ENCODE measurements at places on chromosomes 2 and 18.

DNA sequence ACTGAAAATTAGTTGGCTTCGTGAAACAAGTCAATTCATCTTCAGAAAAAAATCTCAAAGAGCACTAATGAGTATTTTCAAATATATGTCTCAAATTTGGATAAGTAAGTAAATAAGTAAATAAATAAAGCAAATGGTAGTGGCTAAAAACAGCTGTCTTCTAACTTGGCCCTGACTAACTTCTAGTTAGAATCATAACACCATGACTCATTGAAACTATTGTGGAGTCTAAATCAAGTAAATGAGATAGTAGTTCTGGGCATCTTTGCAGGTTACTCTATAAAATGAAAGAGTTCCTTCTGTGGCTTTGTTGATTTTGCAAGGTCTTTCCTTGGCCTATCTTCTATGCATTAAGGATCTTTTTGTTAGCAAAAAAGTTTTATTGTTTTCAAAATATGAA lies 110.7 kb downstream of the SLC8A1 start:
- no peak for DNase-seq

GRCh38 chr2:225999692-226000091 lies 600.2 kb downstream of the NYAP2 start:
- no peak for DNase-seq

DNA sequence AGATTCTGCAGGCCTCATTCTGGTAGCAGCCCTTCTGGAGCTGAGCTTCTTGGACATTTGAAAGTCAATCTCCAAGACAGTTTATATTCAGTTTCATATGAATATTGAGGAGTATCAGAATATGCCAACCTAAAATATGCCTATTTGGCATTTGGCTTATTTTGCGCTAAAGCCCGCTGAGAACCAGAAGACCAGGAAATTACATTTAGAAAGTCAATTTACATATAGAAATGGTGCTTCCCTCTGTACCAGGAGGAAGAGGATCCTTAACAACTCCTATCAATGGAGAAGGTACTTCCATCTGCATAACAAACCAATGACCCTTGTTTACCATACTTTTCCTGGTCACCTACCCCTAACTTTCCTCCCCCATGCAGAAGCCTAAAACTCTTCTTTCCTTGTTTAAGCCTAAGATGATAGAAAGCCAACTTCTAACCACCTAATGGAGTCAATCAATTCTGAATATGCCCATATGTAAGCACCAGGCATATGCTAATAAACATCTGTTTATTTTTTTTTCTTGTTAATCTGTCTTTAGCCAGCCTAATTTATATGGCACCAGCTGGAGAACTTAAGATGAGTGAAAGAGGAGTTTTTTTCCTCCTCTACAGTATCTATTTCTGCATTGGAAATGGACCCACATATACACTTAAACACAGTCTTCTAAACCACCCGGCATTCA lies 57.0 kb upstream of the DYNC1I2 start:
- DNase-seq, result no peak

DNA sequence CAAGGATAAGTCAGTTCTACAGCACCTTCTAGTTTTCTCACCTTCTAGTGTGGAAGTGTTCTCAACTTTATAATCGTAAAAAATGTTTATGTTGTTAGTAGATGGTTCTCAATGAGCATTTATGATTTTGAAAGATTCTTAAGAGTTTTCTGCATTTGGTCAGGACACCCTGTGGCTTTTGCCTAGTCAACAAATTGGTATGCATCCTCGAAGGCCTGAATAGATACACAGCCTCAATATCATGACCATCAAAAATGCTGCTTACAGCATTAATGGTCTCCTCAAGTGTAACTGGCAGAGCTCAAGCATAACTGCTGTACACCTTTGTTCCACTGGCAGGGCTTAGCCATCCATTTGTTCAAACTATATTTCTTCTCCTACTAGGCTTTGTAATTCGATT lies 96.7 kb downstream of the CRACDL start:
- DNase-seq, result no peak

DNA sequence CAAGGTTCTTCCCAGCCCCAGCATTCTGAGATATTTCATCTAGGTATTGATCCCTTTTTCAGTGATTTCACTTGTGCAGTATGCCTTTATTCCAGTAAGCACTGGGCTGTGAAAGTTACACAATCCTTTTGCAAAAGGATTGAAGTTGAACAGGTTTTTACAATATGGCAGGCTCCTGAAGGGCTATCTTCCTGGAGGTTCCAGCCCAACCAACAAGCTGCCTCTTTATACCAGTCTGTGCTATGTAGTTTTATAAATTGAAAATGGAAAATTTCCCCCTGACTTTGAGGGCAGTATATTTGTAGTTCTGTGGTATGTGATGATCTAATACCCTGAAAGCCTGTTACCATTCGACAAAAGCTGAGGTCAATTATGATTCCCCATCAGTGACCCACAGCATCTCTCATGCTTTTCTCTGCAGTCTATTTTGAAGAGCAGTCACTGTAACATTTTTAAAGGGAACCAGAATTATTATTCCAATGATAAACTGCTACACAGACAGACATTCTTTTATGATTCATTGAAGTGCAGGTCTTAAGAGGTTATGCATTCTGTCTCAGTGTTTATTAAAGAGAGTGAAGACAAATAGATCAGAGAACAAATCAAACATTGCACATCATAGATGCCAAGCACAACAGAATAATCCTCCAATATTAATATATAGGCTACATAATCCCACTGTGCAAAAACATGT lies 35.2 kb upstream of the STPG4 start:
- no peak for DNase-seq

GRCh38 chr2:57562495-57562894 lies 484.1 kb upstream of the VRK2 start:
- DNase-seq, result no peak

DNA sequence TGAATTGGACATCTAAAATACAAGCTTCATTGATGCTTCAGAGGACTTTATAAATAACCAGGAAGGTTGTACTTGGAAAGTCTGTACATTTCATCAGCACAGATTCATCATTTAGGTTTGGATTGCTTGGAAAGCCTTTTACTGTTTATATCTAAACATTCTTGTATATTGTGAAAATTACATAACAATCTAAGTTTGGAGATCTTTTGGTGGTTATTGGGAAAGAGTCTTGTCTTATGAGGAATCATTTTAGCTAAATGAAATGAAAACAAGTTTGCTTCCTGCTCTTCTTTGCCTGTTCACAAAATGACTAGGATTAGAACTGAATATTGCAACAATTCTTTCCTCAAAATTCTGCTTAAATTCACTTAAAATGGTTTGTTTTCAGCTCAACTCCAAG lies 79.3 kb downstream of the ABI2 start:
- no peak for DNase-seq

DNA sequence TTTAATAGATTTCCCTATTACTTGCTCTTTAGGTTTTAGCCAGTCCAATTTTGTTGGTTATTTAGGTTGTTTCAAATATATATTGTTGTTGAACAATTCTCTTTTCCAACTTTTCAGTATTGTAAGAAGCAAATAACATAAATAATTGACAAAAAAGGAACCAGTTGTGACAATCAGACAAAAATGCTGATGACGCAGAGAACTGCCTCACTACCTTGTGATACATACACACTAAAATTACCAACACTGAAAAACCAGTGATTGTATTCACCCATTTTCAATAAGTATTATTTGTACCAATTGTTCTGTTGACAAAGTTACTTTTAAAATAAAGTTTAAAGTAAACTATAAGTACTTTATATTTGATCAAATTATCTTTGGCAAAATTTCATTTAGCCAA lies 43.1 kb upstream of the NABP1 start:
- DNase-seq, result no peak

- no peak for DNase-seq
Observed at GRCh38 chr2:172461591-172462372, 34.4 kb downstream of the ITGA6 start.

DNA sequence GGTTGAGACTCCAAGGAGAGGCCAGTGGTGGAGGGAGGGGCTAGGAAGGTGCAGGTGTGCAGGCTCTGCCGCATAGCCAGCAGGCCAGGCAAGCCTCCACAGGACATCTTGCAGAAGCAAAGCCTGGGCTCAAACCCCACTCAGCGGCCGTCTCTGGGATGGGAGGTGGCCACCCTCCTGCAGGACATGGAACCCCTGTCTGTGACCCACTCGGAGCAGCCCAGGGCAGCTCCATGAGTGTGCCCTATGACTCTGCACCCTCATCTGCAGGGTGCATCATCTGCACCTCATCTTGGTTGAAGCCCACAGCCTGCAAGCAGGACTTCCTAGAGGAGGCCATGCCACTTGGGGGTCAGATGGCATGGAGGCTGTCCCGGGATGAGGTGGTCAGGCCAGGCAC lies 46.3 kb downstream of the GPC1 start:
- no peak for DNase-seq

DNA sequence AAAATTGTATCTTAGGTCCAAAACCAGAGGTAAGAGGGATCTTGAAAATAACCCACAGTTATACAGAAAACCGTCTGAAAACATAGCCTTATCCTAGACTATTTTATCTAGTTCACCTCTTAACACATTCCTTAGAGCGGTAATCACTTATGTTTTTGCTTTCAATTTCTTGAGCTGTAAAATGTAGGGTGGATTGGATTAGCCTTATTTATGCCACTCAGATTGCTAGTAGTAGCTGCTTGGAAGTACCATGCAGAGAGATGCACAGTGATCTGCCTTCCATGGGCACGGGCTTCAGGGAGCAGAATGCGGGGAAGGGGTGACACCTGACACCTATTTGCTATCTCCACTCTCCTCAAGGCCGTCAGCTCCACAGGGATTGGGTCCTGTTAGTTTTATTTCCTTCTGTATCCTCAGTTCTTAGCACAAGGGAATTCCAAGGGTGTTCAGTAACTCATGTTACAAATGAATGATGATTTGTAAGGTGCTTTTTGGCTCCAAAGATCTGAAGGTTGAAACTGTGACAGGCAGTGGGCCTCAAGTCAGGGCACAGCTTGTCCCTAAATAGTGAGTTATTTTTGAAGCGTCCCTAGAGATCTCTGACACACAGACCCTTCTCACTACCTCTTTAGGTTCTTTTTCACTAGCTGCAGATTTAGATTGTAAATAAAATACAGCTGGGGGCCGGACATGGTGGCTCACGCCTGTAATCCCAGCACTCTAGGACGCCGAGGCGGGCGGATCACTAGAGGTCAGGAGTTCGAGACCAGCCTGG lies 64.0 kb upstream of the PMAIP1 start:
- no peak for DNase-seq

- no peak for DNase-seq
Observed at GRCh38 chr2:237062585-237062984, 23.1 kb upstream of the COPS8 start.

DNA sequence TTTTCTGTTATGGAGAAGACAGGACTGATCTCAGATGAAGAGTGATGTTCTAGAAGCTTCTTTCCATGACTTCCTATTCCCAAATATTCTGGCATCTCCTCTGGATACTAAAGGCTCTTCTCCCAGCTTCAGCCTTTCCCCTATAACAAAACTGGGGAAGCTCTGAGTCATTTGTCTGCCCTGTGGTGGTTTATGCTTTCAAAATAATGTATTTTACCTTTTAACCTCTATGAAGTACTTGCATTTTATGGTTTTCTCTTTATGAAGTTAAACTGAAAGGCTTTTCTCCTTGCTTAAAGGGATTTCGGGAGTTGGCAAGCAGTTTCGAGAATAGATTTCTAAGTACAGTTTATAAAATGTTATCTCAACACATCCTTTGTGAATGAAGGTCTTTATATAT lies 104.4 kb downstream of the TANC1 start:
- no peak for DNase-seq

DNA sequence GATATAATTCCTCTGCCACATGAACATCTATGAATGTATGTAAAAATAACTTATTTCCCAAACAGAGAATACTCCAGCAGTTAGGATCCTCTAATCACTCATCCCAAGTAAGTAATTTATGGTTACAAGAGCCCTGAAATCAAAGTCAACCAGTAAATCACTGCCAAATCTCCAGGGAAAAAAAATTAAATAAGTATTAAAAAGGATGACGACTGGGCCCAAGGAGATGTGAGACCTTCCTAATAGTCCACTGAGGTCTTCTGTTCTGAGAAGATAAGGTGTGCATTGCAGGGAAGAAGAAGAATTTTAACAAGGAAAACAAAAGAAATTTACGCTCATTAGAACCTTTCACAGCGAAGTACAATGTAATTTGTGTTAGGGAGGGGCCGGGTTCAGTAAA lies 28.0 kb upstream of the WDR75 start:
- no peak for DNase-seq

- no peak for DNase-seq
Observed at GRCh38 chr18:11657152-11657551, 31.9 kb upstream of the GNAL start.

DNA sequence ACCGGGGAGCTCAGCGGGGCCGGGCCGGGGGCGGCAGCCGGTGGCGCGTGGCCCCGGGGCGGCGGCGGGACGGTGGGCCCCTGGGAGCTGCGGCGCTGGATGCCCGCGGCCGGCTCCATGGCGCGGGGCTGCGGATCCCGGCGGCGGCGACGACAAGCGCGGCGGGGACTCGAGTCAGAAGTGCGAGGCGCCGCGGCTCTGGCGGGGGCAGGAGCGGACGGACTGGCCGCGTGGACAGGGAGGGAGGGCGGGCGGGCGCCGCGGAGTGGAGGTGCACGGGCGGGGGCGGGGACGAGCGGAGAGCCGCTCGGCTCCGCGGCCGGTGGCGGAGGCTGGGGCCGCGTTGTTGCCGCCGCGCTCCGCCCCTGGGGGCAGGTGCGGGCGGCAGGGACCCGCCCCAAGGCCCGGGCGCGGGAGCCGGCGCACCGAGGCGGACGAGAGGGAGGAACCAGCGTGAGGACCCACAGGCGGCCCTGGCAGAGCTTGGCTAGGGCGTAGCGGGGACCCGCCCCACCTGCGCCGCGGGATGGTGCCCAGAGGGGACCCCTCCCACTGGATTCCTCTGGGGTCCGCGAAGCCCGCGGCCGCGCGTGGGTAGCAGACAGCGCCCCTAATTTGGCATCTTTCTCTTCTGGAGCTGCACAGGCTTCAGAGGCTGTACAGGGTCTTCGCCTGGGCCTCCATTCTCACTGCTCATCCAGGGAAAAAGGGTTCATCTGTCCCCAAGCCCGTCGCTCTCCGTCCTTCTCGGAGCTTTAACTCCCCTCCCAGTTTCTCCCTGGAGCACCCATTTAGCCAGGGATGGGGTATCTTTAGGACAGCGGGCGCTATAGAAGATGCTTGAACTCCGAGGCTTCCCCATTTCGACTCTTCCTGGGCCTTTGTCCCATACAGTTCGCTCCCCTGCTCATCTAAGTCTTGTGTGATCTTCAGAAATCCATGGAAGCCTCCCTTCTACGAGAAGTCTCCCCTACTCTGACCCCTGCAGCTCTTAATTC lies at the start of gene TMEM163:
TMEM163 (minus strand) TSS at position 184 of the 998 bp plus-strand sequence.
- no peak for DNase-seq

DNA sequence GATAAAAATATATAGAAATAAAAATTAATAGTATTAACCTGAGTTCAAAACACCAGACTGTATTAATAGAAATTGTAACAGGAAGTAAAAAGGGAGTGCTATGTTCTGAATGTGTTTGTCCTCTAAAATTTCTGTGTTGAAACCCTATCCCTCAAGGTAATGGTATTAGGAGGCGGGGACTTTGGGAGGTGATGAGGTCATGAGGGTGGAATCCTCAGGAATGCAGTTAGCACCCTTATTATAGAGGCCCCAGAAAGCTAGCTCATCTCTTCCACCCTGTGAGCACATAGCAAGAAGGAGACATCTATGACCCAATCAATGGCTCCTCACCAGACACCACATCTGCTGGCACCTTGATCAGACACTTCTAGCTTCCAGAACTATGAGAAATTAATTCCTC lies 124.5 kb downstream of the CMPK2 start:
- no peak for DNase-seq

All from H54 (cell line).